Calu3 (cell line): ENCODE measurements at places on chromosomes 12 and 14. TPM values are rescaled to one million over a fixed set of nuclear protein-coding genes. Genes with fewer than 3 reads are reported as not detected.
A peak's percentile ranks its signal among the peaks of the same experiment; 100 is the strongest.

DNA sequence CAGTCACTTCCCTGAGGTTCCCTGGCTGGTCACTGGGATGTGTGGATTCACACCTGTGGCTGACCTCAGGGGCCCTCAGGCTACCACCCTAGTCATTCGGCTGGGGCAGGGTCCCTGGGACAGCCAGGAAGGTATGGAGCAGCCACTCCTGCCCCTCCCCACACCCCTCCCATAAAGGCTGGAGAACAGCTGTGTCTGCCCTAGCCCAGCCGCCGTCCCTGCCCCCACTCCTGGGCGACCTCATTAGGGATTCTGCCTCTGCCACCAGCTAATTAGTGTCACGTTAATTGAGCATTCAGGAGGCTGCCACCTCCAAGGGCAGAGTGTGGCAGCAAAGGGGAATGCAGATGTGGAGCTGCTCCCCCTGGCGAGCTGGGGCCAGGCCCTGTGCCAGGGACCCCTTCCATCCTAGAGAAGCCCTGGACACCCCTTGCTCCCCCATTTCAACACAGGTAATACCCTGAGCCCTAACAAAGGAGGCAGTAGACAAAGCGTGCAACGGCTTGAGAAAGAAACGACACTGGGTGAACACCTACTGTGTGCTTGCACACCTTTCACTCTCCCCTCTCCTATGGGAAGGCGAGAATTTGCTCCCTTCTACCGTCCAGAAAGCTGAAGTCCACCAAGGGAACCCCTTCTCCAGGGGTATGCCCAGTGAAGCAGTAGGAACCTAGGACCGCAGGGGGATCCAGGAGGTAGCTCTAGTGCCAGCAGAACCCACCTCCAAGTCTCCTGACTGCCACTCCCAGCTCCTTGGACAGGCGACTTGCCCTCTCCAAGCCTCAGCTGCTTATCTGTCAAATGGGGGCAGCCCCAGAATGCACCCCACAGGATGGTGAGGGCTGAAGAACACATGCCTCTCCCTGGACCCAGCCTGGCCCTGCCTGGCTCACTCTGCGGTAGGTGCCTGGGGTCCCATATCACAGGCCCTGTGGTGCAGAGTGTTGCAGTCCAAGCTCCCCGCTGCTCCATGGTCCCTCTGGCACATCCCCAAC, 45.1 kb downstream of the FAM222A start:
- no peak for DNase-seq
- H3K4me3 ChIP-seq, result no peak overlapping the region
- peaks cover 13% of the 10 kb centered on the region for H3K27me3 ChIP-seq
- peaks cover 11% of the 10 kb centered on the region for H3K36me3 ChIP-seq
- H3K4me1 ChIP-seq, result peaks cover 7% of the 10 kb centered on the region
- H3K27ac ChIP-seq, result no peak overlapping the region

- no peaks in the 10 kb centered on the region for H3K36me3 ChIP-seq
- no peak overlapping the region for H3K27ac ChIP-seq
- H3K4me1 ChIP-seq, result no peaks in the 10 kb centered on the region
- no peak for DNase-seq
- H3K27me3 ChIP-seq, result no peaks in the 10 kb centered on the region
These were observed 10.3 kb downstream of the TGFB3 start for GRCh38 chr14:75971509-75971908.

DNA sequence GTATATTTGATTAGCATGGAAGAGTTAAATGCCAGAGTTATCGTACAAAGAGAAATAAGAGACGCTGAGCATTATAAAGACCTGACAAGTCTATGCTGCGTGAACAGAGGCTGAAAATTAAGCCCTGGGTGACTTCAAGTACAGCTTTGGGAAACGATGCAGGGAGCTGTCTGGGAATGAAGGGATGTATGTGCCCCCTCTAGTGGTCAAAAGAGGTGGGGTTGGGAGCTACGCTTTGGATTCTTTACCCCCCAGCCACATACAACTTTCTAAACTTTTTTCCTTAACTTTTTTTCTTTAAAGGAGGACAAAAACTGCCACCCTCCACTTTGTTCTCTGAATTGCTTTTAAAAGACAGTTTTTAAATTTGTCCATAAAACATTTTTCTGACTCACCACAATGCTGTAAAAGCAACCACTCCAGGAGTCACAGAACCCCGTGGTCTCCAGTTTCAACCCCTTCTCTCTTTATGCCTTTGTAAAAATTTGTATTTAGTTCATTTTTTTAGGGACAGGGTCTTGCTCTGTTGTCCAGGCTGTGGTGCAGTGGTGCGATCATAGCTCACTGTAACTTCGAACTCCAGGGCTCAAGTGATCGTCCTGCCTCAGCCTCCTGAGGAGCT, 59.4 kb downstream of the ZNF664 start:
- no peak overlapping the region for H3K27ac ChIP-seq
- H3K4me3 ChIP-seq, result no peak overlapping the region
- H3K36me3 ChIP-seq, result no peaks in the 10 kb centered on the region
- peaks cover 45% of the 10 kb centered on the region for H3K27me3 ChIP-seq

DNA sequence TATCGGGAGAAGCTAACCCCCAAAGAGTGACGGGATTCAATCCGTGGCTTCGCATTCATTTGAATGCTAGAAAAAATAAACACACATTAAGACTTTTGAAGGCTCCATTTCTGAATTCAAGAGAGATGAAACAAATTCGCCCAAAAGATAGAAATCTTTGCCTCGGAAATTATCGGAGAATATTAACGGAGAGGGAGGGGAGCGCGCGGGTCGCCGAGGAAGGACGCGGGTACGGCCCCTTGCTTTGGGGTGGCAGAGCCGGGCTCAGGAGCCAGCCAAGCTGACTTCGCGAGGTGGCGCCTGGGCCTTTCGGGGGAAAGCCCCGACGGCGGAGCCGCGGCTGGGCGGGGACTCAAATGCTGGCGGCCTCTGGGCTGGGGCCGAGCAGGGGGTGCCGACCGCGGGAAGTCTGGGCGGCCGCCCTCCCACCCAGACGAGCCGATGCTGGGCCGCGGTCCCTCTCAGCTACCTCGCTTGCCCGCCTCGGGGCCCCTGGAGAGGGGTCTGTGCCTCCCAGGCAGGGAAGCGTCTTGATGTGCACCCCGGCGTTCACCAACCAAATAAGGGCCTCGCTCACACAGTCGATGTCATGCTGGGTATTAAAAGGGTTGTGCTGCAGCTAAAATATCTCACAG, 14.7 kb downstream of the NKX2-1 start:
- H3K27ac ChIP-seq, result no peak overlapping the region
- no peaks in the 10 kb centered on the region for H3K36me3 ChIP-seq
- DNase-seq, result no peak
- H3K27me3 ChIP-seq, result peaks cover 93% of the 10 kb centered on the region
- H3K4me3 ChIP-seq, result no peak overlapping the region
- H3K4me1 ChIP-seq, result no peaks in the 10 kb centered on the region

GRCh38 chr12:132766380-132767085, 4.9 kb upstream of the ANKLE2 start:
- peaks cover 76% of the 10 kb centered on the region for H3K36me3 ChIP-seq
- H3K27me3 ChIP-seq, result no peaks in the 10 kb centered on the region
- no peak for DNase-seq
- peak overlapping the region; percentile 50 for H3K27ac ChIP-seq
- no peak overlapping the region for H3K4me3 ChIP-seq

- H3K27ac ChIP-seq, result no peak overlapping the region
- peaks cover 12% of the 10 kb centered on the region for H3K36me3 ChIP-seq
- H3K4me3 ChIP-seq, result no peak overlapping the region
- no peak for DNase-seq
These were observed 75.3 kb downstream of the CCDC88C start for GRCh38 chr14:91342206-91342760.

DNA sequence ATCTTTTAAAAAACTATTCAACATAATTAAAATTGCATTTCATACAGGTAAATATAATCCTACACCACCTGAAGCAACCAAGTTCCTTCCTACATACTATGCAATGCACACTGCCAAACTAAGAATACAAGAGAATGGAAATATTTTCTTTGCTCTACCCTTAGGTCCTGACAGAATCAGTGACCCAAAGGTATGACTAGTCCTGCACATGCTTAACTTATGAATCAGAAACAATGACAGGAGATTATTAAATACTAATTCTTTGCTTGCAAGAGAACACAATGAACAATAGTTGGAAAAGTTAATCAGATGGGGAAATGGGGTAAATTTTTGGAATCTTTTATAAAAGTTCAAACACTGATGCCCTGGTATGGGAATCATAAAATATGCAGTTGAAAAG, 220.1 kb downstream of the SOX5 start:
- no peak for DNase-seq
- no peaks in the 10 kb centered on the region for H3K4me1 ChIP-seq
- no peak overlapping the region for H3K27ac ChIP-seq
- no peaks in the 10 kb centered on the region for H3K27me3 ChIP-seq

DNA sequence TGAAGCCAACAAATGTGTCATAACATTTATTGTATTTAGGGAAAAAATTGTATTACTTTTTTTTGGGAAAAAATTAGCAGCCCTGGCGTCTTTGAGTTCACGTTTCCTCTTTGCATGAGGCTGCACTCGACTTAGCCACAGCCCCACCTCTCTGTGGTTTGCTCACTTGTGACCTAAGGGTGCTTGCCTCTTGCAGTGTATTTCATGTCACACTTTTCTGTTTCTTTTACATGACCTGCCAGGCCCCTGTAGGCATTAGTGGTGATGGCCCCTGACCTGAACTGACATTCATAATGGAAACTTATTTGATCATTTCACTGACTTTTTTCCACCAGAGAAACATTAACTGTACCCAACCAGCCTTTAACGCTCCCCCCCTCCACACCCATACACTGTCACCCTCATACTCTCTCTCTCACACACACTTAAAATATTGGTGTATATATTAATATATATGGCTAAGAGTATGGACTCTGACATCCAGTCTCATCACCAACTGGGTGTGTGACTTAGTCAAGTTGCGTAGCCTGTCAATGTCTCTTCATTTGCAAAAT, 122.9 kb downstream of the PRKCH start:
- DNase-seq, result no peak
- H3K4me3 ChIP-seq, result no peak overlapping the region
- H3K36me3 ChIP-seq, result peaks cover 4% of the 10 kb centered on the region
- peaks cover 8% of the 10 kb centered on the region for H3K4me1 ChIP-seq
- no peak overlapping the region for H3K27ac ChIP-seq

- no peak overlapping the region for H3K4me3 ChIP-seq
- no peak for DNase-seq
- H3K36me3 ChIP-seq, result peaks cover 6% of the 10 kb centered on the region
- H3K4me1 ChIP-seq, result peaks cover 32% of the 10 kb centered on the region
- H3K27ac ChIP-seq, result no peak overlapping the region
These were observed 65.0 kb downstream of the NAV3 start for GRCh38 chr12:77895699-77896098.

DNA sequence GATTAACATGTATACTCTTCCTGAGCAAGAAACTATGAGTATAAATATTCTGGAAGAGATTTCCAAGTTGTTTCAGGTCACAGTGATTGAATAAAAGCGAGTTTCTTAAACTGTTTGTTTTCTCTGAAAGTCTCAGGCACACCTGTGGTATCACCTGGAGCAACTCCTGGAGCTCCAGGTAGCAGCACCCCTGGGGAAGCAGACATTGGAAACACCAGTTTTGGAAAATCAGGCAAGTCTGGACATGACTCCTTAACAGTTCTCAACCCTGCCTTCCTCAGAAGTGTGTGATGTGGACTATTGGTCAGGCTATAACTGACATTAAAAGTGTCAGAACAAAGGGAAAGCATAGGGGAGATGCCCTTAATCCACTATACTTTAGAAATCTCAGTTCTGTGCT, 217.6 kb upstream of the CNTN1 start:
- no peak for DNase-seq
- no peak overlapping the region for H3K27ac ChIP-seq
- no peak overlapping the region for H3K4me3 ChIP-seq
- no peaks in the 10 kb centered on the region for H3K36me3 ChIP-seq

The STAT2 gene
- total RNA-seq, result 127 and 214 TPM in 2 replicates

The GPR84 gene
- not detected in 2 replicates for total RNA-seq

The BEGAIN gene
- total RNA-seq, result 0.26 and 0.37 TPM in 2 replicates

The HOXC10 gene
- 0.51 and 0.71 TPM in 2 replicates for total RNA-seq

The PAWR gene
- 172 and 204 TPM in 2 replicates for total RNA-seq

The PRKD1 gene
- total RNA-seq, result 9.1 and 9.7 TPM in 2 replicates

The IRF2BPL gene
- total RNA-seq, result 30.1 and 33.1 TPM in 2 replicates

The POTEM gene
- total RNA-seq, result not detected in 2 replicates

The ENTPD5 gene
- 10.0 and 10.5 TPM in 2 replicates for total RNA-seq
